ENCODE measurements at places on chromosomes 1 and 21.

DNA sequence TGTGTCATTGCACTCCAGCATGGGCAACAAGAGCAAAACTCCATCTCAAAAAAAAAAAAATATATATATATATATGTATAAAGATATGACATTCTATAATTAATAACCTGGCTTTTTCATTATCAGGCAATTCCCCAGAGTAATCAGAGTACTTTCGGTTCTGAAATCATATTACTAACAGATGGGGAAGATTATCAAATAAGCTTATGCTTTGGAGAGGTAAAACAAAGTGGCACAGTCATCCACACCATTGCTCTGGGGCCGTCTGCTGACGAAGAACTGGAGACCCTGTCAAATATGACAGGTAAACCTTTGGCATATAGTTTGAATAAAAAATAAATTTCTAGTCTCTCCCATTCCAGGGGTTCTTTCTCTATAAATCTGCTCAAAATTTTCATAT is 58.5 kb upstream of the SH3GLB1 start:
- DNase-seq: no peak

DNA sequence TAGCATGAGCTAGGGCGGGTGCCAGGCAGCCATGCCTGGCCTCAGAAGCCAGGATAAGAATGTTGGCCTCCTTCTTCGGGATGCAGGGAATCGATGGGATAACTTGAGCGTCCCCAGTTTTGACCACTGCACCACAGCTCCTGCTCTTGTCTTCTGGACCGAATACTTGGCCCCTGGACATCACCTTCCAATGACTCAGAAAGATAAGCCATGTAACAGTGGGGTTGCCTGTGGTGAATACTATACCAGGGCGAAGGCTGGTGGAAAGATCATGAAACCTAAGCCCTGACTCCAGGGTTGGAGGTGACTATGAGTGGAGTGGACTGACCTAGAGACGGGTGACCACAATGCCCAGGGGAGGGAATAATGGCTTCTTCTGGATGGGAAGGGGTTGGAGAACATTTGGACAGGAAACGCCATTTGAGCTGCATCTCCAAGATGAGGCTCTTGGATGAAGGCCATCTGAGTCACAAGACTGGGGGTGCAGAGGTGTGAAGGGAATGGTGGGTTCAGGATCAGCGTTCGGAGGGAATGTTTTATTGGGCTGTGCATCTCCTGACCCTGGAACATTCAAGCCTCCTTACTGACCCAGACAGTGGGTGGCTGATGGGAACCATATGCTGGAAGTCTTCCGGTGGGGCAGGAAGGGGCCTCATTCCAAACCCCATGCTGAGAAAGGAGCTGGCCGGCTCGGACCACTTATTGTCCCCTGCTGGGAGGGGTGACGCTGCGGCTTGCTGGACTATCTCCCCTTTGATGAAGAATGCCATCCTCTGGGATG is 18.5 kb upstream of the KCNE2 start:
- no peak for DNase-seq

GRCh38 chr21:17802572-17802971 is 16.6 kb downstream of the C21orf91 start:
- DNase-seq: no peak

- no peak for DNase-seq
Observed at GRCh38 chr21:46639489-46640386, 4.3 kb downstream of the PRMT2 start.

GRCh38 chr21:37060296-37060695 is 12.6 kb downstream of the PIGP start:
- no peak for DNase-seq

- DNase-seq: peak; percentile 73
Observed at GRCh38 chr1:27428316-27429028, 36.0 kb downstream of the GPR3 start.

GRCh38 chr1:37469386-37469785 is 5.0 kb upstream of the ZC3H12A start:
- no peak for DNase-seq

GRCh38 chr1:86640161-86640670 is 64.2 kb upstream of the SH3GLB1 start:
- DNase-seq: no peak

DNA sequence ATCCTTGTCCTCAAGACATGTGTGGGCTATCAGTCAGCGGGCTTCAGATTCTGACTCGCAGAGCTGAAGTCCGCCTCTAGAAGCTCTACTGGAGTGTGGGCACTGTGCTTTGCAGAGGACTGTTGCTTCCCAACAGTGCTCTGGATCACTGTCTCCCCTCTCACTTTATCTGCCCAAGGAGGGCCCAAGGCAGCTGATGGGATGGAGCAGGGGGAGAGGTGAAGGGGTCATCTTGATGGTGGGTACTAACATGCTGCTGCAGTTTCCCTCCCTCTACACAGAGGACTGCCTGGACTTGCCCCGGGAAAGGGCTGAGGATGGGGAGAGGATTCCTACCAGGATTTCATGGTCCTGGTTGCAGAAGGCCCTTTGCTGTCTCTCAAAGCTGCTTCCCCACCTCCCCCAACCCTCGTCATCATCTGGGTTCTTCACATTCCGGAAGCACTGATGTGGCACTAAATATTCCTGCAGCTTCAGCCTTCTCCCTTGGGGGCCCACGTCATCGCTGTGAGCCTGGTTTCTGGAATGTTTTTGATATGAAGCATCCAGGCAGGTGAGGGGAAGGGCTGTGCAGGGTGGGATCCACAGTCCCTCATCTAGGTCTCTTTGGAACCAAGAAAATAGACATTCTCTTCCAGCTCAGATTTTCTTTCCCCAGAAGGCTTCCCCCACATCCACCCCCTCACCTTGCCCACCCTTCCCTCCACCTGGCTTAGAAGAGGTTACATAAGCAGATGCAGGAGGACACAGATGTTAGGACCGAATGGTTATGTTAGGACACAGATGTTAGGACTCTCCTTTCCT is 23.2 kb downstream of the NUAK2 start:
- DNase-seq: no peak

GRCh38 chr1:205672395-205672889 is 7.9 kb downstream of the SLC45A3 start:
- no peak for DNase-seq

DNA sequence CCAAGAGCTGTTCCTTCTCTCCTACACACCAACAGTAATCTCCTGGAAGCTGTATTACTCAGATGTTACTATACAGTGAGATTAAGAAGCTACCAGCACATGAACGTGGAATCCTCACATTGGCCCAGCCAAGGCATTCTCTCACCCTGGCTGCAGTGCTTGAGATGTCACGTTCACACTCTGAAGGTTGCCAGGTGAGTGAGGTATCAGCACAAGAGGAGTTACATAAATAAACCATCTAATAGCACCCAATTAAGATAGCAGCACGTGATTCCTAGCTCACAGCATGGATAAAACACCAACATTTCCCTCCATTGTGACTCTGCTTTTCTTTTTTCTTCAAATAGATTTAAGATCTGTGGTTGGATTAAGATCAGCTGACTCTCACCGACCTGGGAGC is 182.8 kb downstream of the PLPP3 start:
- DNase-seq: no peak

DNA sequence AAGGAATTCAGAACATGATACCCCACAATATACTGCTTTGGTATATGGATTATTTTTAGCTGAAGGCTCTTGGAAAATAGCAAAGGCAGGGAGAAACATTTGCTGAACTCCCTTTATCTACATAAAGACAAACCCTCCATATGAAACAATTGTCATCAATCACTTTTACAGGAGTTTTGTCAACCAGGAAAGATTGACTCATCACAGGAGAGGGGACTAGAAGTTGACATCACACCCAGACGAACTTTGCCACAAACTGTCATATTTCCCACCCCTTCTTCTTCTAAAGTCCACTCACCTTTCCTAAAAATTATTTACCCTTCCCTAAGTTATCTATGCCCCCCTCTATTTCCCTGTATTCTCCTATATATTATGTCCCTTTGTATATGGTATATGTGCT is 47.9 kb downstream of the RBM11 start:
- no peak for DNase-seq

DNA sequence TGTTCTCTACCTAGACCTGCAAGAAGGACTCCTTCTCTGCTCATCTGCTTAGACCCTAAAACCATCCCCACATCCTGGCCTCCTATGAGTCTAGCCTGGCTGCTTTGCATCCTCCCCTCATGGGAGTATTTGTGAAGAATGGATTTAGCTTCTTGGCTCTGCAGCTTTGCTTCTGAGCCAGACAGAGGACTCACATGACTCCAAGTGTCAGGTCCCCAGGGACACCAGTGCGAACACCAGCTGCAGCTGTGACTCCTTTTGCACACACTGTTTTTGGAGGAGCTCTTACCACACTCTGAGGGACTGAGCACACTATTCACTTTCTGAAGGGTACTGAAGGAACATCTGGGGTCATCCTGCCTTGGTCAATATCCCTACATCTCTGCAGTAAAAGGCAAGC is 131.8 kb upstream of the SGIP1 start:
- DNase-seq: no peak

GRCh38 chr1:216887032-216887431 is 163.8 kb upstream of the ESRRG start:
- no peak for DNase-seq
